ENCODE measurements at places on chromosomes 16 and 17.
A peak's percentile ranks its signal among the peaks of the same experiment; 100 is the strongest.

DNA sequence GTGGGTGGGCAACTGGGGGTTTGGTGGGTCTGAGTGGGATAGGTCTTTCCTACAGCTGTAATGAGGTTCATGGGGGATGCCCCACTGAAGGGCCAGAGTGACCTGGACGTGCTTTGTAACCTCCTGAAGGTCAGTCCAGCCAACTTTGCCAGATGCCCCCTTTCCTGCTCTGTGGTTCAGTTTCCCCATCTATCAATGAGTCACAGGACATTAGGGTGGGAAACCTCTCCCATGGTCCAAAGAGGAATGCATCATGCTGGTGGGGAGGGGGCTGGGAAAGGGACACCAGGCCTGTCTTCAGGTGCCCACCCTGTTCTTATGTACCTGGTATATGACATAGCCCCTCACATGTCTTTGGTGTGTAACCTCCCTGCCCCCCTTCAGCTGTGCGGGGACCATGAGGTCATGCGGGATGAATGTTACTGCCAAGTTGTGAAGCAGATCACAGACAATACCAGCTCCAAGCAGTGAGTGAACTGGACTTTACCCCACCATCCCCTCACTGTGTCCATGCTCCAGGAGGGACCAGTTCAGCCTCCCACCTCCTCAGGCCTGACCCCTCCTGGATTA, 24.0 kb upstream of the ALKBH5 start:
- DNase-seq = no peak

- DNase-seq = no peak
Observed at GRCh38 chr16:65041667-65042066, 80.2 kb downstream of the CDH11 start.

- DNase-seq = no peak
Observed at GRCh38 chr16:48438414-48438813, 53.2 kb upstream of the SIAH1 start.

DNA sequence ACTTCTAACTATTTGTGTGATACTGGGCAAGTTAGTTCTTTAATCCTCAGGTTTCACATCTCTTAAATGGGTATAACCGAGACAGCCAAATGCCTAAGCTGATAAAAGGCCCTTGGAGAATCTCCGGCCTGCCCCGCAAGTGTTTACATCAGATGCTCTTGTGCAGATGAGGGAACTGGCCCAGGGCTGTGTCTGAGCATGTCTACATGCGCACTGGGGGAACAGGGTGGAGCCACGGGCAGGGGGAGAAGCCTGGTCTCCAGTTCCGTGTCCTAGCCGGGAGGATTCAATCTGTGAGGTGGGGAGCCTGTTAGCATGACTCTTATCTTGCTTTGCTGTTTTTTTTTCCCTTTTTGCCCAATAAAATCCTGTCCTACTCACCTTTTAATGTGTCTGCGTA, 222.9 kb downstream of the CDH8 start:
- no peak for DNase-seq

- DNase-seq = no peak
Observed at GRCh38 chr16:67415872-67416793, at the start of gene ZDHHC1. ZDHHC1 (minus strand) TSS chr16:67416477; CDS start chr16:67407775, 8,702 bp downstream.

- no peak for DNase-seq
Observed at GRCh38 chr16:79950932-79951719, 350.6 kb upstream of the MAF start.

- DNase-seq = peak; percentile 50
Observed at GRCh38 chr17:57999496-58000017, 7.5 kb downstream of the SRSF1 start.

- no peak for DNase-seq
Observed at GRCh38 chr16:27169511-27170071, 33.7 kb upstream of the KDM8 start.

DNA sequence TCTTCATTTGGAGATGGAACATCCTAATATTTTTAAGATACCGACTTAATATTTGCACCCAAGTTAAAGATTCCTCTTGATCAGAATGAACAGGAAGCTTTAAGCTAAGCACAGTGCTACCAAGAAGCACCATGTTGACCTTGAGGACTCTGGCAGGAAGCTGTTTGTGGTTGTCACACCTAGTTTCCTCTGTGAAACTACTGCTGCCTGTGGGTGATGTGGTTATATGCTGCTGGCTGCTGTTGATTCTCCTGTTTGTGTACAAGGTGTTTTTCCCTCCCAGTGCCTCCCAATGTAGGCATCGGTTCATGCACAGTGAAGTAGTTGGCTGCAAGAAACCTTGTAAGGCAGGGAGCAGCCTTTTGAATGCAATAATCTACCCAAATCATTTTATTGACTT, 23.4 kb downstream of the RBL2 start:
- no peak for DNase-seq

DNA sequence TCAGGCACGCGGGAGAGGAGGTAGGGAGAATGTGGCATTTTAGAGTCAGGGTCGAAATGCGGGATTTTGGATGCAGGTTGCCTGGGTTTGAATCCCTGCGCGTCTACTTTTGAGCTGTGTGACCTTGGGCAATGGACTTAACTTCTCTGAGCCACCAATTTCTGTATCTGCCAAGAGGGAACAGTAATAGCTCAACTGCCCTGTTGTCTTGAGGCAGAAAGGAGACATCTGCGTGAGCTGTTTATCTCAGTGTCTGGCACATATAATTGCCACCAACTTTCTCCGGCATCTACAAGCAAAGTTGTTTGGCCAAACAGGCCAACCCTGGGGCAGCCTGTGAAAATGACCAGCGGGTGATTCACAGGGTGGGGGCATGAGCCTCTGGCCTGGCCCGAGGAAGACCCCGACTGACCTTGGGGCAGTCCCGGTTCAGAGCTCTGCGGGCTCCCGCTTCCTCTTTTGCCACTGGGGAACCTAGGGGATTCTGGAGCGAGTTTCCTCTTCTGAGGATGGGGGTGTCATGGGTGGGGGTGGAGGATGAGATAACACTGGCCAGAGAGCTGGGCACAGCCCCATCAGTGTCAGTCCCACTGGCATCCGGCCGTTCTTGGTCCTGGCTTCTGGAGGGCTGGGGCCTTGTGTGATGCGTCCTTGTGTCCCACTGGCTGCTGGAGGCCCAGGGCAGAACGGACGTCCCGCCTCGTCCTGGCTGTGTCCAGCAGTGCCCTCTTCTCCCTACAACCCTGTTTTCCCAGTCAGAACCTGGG, 1.3 kb downstream of the SNN start:
- DNase-seq = no peak

DNA sequence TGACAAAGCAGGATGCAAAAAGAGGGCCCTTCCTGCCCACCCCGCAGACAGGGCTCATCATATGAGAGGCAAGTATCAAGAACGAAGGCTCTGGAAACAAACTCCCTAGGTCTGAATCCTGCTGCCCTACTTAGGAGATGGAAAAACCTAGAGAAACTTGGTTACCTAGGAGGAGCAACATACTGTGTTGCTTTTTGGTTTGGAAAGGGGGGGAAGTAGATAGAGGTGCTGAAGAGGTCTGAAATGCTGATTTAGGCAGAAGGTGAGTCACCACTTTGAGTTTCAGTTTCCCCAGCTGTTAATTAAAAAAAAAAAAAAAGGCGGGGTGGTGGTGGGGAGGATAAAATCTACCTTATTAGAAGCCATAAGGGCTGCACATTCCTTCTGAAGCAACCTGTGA, 1.5 kb downstream of the N4BP1 start:
- DNase-seq = no peak

DNA sequence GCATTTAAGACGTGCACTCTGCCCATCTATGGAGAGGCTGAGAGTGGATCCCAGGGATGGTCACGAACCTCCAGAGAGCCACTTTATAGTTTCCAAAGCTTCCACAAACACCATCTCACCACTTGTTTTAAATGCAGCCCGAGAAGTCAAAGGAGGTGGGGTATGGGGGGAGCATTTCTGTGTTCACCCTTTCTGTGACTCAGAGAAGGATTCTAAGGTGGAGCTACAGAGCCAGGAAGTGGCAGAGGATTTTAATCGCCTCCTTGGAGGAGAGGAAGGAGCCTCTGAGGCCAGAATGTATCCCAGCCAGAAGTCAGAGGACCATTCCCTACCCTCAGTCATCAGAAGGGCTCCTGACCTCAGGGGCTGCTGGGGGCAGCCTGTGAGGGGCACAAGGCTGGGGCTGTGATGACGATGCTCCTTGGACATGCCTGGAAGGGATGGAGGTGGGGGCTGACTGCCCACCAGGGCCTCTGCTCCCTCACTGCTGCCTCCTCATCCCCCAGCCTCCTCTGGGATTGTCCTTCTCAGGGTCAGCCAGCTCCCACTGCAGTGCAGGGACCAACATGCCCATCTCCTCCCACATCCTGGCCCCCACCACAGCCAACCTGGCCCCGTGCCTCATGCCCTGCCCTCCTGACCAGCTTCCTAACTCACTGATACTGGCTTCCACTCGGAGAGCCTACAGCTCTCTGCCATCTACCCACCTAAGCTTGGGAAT, 2.8 kb downstream of the XYLT2 start:
- DNase-seq = no peak

- peak; percentile 75 for DNase-seq
Observed at GRCh38 chr17:72518753-72519597, 398.2 kb downstream of the SOX9 start.

GRCh38 chr16:85505794-85506634, 107.1 kb upstream of the GSE1 start:
- no peak for DNase-seq

- no peak for DNase-seq
Observed at GRCh38 chr17:75457047-75457654, 716 bp downstream of the TMEM94 start.

DNA sequence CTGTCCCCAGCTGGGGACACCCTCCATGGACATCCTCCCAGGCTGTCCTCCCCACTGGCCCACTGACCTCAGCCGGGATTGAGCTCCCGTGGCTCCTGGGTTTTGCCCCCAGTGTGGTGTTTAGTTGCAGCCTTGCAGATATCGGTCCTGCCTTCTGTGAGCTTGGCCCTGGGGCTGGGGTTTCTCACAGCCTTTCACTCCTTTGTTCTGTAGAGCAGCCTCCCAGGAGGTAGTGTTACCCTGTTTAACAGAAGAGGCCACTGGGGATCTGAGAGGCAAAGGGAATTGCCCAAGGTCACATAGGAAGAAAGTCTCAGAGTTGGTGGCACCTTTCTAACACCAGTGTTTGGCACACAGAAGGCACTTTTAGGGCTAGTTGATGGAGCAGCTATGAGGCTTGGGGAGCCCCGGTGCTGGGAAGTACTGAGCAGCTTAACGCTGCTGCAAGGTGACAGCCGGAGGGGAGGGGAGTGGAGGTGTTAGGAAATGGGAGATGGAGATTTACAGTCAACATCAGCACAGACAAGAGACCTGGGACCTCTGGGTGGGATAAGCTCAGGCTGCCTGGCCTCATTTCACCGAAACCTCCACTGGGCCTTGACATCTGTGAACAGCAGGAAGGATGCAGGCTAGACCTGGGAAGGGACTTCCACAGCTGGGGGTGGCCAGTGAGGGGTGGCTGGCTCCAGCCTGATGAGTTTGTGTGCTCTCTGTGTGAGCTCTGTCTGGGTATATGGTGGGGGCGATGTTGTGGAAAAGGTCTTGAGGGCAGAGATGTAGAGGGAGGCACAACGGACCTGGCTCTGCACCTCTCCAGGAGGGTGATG, 26.1 kb downstream of the CACNA1G start:
- no peak for DNase-seq

DNA sequence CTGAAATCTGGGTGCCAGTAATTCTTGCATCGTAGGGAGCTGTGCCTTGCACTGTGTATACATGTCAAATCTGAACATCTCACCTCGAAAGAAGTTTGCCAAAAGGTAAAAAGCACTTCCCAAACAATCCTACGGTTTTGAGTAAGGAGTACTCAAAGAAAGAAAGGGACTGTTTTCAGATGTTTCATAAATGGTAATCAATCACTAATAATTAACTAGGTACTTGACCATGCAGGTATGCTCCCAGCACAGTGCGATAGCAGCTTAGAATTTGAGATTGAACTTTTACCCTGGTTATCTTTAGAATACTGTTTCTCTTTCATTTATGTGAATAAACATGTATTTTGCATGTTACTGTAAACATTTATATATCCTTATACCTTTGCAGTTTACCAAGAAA, 39.0 kb downstream of the PRKCA start:
- no peak for DNase-seq

GRCh38 chr17:35653619-35654361, 66.7 kb downstream of the AP2B1 start:
- DNase-seq = no peak

GRCh38 chr17:7237266-7237760, 1.9 kb downstream of the PHF23 start:
- no peak for DNase-seq

DNA sequence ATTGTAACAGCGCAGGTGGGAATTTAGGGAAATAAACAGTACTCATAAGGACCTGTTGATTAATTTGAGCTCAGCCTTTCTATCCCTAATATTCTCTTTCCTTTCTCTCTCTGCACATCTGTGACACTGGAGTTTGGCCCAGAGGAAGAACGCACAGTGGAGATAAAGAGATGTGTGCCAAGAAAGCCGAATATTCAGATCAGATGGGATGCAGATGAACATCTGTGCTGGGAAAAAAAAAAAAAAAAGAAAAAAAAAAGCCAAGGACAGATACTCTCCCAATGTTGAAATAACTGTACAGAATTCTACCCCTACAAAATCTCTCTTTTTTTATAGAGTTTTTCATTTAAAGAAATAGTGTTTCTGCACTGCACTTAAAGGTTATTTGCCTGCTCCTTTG, 485.4 kb downstream of the KCNJ2 start:
- no peak for DNase-seq

DNA sequence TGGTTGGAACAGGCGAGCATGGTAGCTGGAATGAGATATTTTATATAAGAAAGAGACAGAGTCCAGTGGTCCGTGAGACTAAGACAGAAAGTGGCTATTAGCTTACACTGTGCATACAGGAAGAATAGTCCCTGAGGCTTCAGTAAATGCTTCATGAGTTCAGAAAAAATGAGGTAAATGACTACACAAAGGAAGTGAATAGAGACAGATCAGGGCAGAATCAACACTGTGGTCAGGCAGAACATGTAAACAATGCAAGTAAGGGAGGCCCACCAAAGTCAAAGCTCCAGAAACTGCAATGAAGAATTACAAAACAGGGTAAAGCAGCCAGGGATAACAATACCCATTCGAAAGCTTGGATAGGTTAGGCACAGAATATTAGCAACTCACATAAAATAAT, 4.8 kb downstream of the ABCA10 start:
- no peak for DNase-seq

DNA sequence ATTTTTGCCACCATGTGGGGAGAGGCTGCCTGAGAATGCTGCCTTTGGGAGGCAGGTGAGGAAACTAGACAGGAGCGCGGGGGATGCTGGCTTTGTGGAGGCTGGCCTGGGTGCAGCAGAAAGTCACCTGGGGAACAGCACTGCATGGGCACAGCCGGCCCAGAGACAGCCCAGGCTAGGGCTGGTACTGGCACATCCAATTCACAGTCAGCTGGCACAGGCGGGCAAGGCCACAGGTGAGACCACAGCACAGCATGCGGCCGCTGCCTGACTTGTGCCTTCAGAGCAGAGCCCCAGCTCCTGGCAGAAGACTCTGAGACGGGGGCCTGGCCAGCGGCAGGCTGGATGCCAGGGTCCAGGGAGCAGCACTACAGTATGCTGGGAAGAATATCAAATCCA, 16.6 kb upstream of the PITPNM3 start:
- DNase-seq = no peak

All from NCI-H1417 treated with DMSO at 0.1 percent for 48 hours (cell line).